ENCODE measurements at places on chromosomes 7 and 10.

DNA sequence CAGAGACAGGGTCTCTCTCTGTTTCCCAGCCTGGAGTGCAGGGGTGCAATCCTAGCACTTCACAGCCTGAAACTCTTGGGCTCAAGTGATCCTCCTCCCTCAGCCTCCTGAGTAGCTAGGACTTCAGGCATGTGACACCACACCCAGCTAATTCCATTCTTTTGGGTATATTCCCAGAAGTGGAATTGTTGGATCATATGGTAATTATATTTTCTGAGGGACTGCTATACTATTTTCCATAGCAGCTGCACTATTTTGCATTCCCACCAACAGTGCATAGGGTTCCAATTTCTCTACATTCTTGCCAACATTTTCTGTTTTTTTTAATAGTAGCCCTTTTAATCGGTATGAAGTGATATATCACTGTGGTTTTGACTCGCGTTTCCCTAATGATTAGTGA, 30.0 kb upstream of the RAB11FIP2 start:
- DNase-seq = no peak

DNA sequence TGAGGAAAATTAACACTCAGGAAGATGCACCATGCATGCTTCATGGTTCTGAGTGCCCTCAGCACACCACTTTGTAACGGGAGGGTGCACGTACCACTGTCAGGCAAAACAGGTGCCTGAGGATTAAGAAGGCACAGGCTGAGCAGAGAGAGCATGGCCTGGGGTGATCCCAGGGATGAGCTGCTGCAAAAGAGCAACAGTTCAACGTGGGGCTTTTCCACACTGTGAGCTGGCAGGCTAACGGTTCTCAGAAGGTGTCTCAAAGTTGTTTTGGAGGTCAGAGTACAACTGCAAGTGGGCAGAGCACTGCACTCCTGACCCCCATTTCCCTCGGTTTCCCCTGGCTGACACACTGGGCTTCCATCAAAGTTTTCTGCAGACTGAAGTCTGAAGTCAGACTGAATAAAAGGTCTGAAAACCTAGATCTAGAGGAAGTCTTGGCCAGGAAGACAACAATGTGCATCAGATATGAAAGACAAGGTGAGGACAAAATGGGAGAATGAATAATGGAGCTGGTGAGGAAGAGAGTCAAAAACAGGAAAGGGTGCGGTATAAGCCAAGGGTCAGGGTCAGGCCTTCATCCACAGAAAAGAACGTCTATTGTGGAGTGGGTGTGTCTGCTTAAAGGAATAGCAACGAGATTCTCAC, 20.5 kb downstream of the ZNF438 start:
- no peak for DNase-seq

DNA sequence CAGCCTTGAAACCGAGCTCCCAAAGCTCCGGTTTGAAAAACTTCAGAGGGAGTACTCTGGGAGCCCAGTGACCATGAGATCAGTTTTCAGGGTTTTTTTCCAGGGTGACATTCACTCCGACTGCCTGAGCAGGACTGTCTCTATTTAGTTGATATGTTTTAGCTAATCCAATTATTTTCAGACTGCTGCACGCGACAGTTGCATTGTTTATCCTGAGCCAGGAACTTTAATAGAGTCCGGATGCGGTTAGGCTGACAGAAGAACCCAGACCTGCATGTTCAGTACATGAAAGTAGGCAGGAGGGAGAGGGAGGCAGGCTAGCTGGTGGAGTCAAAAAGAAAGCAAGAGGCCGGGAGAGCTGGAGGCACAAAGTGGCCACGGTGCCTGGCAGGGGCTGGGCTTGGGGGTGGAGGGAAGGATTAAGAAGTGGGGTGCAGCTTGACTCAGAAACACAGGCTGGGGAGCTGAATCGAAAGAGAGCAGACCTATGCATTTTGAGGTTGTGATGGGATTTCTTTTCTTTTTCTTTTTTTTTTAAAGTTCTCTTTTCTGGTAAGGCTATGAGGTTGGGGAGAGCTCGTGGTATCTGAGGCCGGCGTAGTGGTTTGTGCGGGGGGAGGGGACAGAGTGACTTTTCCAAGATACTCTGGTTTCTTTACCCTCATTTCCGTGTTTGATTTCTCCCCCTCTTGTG, 5.7 kb downstream of the GATA3 start:
- DNase-seq = no peak

- no peak for DNase-seq
These were observed 1.8 kb downstream of the RBP3 start for GRCh38 chr10:47349941-47350371.

DNA sequence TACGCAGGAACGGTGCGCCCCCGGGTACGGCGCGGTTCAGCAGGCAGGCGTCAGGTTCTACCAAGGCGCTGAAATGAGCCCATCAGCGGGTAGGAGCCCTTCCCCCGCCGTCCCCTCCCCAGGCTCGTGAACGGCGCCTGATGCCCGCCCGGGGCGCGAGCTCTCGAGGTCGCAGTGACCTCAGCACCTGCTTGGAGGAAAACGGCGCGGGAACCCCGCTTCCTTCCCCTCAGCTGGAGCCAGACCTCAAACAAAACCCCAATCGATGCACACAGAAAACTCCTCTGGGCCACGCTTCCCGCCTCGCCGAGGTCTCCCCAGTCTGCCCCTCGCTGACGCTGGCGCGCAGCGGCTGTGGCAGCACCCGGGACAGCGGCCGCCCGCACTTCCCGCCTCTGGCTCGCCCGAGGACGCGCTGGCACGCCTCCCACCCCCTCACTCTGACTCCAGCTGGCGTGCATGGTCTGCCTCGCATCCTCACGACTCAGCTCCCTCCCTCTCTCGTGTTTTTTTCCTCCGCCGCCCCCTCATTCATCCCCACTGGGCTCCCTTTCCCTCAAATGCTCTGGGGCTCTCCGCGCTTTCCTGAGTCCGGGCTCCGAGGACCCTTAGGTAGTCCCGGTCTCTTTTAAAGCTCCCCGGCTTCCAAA, 514 bp upstream of the GAD2 start:
- no peak for DNase-seq
